Inflammatory macrophage (primary cell): ENCODE measurements at places on chromosomes 16 and 17.

GRCh38 chr17:73634629-73635028 lies 9.6 kb downstream of the SDK2 start:
- no peak for DNase-seq

DNA sequence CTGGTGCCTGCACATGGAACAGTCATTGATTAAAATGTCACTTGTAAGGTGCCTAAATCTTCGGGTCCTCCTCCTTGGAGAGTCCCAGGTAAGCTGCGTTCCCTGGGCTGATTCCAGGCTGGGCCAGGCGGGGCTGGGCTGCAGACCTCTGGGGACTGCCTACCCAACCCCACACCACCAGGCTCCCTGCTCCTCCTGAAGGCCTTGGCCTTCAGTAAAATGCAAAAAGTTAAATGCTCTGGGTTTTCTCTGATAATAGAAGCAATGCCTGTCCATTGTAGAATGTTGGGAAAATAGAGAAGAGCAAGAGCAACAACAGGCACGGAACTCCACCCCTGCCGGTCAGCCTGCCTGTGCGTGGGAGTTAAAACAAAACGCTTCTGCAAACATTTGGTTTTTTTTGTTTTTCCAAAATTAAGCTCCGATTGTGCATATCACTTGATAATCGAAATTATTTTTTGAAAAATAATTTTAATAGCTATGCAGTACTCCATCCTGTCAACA lies 363.9 kb downstream of the SEC14L1 start:
- no peak for DNase-seq

DNA sequence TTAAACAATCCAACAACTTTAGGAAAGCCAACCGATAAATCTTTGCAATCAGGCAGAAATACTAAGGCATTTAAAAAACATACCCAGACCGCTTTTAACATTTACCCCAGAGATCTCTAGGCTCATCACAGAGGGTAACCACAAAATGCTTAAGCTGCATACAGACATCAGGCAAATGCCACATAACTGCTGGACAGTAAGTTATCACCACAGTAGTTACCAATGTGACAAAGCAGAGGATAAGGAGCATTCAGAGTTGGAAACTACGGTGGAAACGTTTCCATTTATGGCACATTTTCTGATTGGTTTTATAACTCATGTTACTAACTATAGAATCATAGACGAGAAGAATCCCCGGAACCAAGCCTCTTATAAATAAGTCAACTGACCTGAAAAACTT lies 77.5 kb downstream of the KANSL1 start:
- no peak for DNase-seq

DNA sequence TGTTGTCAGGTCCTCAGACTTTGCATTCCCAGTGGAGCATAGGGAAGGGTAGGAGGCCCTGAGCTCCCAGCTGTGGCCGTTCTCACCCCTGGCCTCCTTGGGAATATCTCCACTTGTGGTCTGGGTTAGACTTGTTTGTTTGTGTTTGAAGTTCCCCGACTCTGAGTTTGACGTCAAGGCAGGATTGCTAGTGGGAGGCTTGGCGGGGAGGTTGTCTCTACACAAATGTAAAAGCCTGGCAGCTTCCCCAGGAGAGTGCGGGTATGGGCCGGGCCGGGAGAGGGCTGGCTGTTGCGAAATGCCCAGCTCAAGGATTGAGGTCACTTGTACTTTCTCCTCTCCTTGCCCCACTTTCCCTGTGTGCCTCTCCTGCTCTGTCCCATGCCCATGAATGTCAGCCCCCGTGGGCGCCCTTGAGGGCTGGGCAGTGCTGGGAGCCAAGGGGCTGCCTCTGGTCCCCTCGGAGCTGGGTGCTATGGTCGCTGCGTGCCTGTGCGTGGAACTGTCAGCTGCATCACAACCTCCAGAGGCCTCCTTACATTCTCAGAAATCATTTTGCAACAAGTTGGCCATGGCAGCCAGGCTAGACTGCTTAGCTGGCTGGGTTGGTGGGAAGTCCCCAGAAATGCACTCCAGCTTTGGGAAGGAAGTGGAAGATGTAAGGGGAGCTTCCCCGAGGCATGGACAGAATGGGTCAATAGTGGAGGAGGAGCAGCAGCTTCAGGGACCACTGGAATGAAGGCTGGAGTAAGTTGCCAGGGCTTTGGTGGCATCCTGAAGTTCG lies 84.3 kb downstream of the KSR1 start:
- DNase-seq: peak; percentile 80

DNA sequence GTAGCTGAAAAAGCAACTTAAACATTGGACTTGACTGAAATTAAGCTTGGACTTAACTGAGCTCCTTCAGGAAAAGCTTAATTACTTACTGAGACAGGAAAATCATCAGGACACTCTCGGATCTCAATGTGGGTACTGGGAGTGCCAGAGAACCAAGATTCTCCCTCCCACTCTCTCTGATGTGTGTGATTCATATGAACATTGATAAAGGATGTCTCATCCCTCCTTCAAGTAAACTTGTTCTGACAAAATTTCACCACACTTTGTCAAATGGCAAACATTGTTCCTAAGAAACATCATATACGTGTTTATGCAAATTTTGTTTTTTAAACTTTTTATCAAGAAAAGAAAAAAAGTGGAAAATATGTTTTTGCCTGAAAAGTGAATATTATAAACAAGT lies 4.1 kb upstream of the SLFN5 start:
- no peak for DNase-seq

DNA sequence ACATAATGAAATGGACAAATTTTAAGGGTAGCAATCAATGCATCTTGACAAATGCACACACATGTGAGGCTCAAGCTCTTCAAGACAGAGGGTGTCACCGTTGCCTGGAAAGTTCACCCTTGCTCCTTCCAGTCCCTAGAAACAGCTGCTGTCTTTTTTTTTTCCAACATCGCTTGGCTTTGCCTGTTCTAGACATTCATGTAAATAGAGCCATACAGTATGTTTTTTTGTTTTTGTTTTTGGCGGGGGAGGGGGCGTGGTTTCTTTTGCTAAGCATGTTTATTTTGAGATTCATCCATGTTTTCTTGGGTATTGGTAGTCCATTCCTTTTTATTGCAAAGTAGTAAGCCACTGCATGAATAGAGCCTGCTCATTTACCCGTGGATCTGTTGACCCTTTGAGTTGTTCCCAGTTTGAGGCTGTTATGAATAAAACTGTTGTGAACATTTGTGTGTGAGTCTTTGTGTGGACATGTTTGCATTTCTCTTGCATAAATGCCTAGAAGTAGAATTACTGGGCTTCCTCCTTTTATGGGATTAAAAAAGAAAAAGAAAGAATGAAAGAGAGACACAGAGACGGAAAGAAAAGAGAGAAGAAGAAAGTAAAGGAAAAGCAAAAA lies 78.4 kb downstream of the NT5M start:
- DNase-seq: no peak

DNA sequence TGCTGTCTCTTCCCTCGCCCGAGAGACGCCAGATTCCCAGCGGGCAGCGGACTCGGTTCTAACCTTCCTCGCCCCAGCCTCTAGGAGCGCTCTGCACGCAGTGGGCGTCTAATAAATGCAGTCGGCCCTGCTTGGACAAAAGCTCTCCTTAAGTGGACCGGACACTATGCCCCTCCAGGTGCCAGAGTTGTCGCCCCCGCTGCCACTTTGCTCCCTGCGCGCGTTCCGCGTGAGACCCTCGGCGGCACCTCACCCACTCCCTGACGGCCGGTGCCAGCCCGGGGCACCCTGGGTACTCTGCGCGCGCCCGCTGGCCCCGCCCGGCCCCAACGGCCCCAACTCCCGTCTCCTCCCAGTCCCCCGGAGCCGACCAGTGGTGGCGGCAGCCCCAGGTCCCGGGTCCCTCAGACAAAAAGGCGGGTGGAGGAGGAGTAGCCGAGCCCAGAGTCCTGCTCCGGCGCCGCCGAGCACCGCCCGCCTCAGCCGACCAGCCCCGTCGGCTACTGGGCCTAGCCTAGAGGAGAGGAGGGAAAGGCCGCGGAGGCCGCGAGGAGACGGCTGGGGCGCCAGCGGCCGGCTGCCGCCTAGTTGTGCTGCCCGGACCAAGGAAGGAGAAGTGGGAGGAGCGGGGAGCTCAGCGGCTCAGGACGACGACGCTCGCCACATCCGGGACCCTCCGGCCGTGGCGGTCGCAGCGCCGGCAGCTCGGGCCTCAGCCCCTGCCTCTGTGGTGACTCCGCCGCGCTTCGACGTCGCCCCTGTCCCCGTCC lies 123.0 kb downstream of the GOSR1 start:
- DNase-seq: peak; percentile 82

GRCh38 chr17:17236295-17237025 lies 508 bp downstream of the FLCN start:
- DNase-seq: peak; percentile 9

DNA sequence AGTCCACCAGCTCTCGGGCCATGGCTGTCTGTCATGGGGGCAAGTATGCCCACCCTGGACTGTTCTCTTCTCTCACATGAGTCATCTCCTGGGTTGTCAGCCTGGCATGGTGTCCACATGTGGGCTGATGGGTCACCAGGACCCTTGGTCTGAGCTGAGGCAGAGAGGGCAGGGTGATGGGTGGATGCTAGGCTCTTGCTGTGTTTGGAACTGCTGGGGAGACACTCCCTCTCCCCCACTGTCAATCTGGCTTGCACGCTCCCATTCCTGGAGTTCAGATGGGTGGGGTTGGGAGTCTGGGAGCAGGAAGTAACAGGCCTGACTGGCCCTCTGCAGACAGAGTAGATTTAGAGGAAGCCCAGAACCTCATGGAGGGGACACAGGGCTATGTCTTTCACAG lies 28.9 kb downstream of the KSR1 start:
- no peak for DNase-seq

DNA sequence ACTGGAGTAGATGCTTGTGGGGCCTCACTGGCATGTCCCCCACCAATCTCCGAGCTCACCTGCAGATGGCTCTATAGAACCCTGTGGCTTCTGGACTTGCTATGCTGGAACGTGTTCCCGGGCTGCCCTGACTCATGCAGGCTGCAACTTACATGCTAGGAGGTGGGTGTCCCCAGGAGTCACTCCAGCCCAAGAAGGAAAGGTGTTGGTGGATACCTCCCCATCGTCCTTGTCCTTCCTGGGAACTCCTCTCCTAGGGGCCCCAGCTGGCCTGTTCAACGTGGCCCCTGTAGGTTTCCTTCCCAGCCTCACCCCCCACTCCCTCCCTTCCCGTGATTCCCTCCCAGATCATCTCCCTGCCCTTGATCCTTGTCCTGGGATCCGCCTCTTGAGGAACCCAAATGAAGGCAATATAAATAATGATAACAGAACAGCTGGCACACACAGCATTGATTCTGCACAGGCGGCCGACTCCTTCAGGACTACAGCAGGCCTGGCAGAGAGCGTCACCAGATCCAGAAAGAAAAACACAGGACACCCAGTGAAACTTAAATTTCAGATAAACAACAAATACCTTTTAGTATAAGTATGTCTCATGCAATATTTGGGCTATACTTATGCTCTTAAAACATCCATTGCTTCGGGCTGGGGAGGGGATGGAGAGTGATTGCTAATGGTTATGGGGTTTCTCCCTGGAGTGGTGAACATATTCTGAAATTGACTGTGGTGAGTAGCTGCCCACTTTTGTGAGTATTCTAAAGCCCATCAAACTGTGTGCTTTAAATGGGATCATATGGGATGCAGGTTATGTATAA lies 221.1 kb upstream of the GSE1 start:
- no peak for DNase-seq

DNA sequence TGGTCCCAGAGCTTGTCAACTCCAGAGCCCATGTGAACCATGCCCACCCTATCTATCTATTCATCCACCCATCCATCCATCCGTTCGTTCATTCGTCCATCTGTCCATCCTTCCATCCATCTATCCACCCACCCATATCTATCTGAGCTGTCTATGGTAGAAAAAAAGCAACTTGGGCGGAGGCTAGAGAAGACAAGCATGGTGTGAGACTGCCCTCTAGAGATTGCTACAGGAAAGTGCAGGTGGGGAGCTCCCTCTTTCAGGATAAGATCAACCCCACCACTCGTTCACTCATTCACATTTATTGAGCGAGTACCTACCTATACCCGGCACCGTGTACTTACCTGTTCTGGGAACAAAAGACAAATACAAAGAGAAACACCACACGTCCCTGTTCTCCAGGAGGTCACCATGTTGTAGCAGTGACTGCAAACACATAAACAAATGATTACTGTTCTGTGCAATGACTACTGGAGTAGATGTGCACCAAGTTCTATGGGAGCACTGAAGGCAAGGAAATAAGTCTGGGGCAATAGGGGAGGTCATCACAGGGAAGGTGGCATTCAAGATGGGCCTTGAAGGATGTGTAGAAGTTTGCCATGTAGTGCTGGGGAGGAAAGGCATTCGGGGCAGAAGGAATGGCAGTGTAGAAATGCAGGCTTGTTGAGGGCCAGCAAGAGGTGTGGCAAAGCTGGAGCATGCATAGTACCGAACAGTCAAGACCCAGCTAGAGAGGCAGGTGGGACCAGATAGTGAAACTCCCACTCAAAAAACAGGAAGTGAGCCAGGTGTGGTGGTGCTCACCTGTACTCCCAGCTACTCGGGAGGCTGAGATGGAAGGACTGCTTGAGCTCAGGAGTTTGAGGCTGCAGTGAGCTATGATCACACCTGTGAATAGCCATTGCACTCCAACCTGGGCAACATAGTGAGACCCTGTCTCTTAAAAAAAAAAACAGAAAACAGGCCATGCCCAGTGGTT lies 13.4 kb upstream of the ATP5MC1 start:
- DNase-seq: peak; percentile 65

GRCh38 chr16:24164416-24164815 lies 91.7 kb upstream of the CACNG3 start:
- no peak for DNase-seq

GRCh38 chr17:80724775-80725266 lies 180.2 kb downstream of the RPTOR start:
- DNase-seq: no peak

DNA sequence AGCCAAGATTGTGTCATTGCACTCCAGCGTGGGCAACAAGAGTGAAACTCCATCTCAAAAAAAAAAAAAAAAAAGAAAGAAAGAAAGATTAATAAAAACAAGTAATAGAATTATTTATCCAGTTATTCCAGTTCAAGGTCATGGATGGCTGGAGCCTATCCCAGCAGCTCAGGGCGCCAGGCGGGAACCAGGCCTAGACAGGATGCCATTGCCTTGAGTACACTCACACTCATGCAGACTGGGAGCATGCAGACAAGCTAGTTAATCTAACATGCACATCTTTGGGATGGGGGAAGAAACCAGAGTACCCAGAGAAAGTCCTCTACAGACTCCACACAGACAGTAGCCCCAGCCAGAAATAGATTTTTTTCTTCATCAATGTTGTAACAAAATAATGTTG lies 17.9 kb downstream of the PDP2 start:
- DNase-seq: no peak

DNA sequence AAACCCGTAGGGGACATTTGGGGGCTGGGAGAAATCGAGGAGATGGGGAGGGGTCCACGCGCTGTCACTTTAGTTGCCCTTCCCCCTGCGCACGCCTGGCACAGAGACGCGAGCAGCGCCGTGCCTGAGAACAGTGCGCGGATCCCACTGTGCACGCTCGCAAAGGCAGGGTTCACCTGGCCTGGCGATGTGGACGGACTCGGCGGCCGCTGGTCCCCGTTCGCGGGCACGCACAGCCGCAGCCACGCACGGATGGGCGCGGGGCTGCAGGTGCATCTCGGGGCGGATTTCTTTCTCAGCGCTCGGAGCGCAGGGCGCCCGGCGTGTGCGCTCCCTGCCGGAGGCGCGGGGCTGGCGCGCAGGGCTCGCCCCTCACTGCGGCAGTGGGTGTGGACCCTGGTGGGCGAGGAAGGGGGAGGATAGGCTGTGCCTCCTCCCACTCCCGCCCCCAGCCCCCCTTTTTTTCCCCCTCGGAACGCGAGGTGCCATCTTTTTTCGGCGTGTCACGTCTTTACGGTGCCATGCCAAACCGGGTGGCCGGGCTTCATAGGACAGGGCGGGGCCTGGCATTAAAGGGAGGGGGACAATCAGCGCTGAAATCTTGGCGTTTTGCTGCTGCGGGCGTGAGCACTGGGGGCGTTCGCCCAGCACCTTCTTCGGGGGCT lies 1.1 kb downstream of the MAPT start:
- DNase-seq: no peak
